Mononuclear cell (primary cell): ENCODE measurements at places on chromosomes 1 and 21. TPM values are rescaled to one million over a fixed set of nuclear protein-coding genes. Genes with fewer than 3 reads are reported as not detected.

Gene AMY1B
- total RNA-seq, result not detected

Gene FTCD
- total RNA-seq, result 0.10 TPM

Gene FCGR1A
- 26.2 TPM for total RNA-seq

Gene SPRR2G
- not detected for total RNA-seq

Gene TNFRSF18
- 1.2 TPM for total RNA-seq

Gene NPL
- 13.9 TPM for total RNA-seq

Gene IFT25
- total RNA-seq, result 16.3 TPM

Gene KRTAP19-8
- total RNA-seq, result not detected

Gene LRIF1
- 3.3 TPM for total RNA-seq

Gene TTC39A
- 0.10 TPM for total RNA-seq

Gene SLC9C2
- total RNA-seq, result not detected

Gene GUCA2A
- not detected for total RNA-seq

Gene OR2L13
- 0.21 TPM for total RNA-seq

Gene UBAP2L
- total RNA-seq, result 109 TPM

Gene KRTAP10-5
- not detected for total RNA-seq
